ENCODE measurements at places on chromosomes 5 and 9.

DNA sequence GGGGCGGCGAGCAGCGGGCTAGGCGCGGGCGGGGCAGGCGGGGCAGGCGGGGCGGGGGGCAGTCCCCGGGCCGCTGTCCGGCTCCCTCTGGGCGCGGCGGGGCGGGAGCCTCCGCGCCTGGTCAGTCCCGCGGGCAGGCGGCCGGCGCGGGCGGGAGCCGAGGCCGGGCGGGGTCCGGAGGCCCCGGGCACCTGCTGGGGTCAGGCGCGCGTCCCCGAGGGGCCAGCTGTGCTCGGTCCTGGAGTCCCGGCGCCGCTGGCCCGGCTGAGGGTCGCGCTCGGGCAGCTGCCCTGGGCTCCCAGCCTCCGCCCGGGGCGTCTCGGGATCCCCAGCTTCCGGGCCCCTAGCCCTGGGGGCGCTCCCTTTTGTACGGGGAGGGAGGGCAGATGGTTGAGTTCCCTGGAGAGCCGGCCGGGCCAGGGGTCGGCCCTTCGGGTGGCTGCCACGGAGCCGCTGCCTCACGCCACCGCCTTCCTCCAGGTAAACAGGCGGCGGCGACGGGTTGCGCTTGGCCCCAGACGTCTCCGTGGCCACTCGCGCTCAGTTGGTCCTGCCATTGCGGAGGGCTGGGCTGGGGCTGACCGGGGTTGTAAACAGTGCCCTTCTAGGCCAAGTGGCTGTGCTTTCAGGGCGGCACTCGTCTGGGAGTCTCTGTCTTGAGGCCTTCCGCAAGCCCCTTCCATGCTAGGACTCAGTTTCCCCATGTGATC, 473 bp downstream of the ZBTB34 start:
- no peak for DNase-seq

GRCh38 chr9:26523577-26523976, 369.0 kb downstream of the CAAP1 start:
- DNase-seq: no peak

DNA sequence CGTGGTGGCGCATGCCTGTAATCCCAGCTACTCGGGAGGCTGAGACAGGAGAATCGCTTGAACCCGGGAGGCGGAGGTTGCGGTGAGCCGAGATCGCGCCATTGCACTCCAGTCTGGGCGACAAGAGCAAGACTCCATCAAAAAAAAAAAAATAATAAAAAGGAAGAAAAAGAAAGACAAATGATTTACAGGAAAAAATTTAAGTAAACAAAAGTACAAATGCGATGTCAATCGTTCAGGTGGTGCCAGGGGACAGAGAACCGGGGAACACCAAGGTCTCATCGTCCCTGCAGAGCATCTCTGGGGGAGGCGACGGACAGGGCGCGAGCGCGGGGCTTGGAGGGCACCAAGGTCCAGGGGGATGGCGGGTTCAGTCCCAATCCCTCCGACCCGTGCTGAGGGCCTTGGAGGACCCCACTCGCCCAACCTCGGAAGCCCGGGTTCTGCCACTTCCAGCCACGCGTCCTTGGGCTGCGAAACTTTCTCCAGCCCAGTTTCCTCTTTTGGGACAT, 607 bp upstream of the HNRNPAB start:
- no peak for DNase-seq

DNA sequence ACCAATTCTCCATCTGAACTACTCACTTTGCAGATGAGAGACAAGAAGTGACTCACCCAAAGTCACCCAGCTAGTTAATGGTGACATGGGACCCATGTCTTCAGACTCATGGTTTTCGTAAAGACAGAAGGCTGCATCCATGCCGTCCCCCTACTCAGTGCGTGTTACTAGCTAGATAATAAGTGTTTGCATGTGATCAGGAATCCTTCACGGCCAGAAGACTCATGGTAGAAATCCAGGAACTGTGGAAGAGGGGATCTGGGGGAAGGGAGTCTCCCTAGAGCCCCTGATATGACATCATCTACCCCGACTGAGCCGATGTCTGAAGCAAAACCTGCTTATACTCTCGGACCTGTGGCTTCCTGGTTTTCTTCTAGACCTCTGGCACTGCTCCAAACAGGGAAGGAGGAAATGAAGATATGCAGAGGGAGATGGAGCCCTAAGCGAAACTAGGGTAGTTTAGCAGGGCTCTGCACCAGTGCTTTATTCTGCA, 3.3 kb downstream of the RNF183 start:
- no peak for DNase-seq

GRCh38 chr5:2149195-2149539, 266.4 kb upstream of the IRX4 start:
- DNase-seq: no peak

- DNase-seq: no peak
Measured at GRCh38 chr5:163205645-163206044, 231.8 kb upstream of the CCNG1 start.

- no peak for DNase-seq
Measured at GRCh38 chr5:135031813-135032694, 2.0 kb downstream of the PITX1 start.

DNA sequence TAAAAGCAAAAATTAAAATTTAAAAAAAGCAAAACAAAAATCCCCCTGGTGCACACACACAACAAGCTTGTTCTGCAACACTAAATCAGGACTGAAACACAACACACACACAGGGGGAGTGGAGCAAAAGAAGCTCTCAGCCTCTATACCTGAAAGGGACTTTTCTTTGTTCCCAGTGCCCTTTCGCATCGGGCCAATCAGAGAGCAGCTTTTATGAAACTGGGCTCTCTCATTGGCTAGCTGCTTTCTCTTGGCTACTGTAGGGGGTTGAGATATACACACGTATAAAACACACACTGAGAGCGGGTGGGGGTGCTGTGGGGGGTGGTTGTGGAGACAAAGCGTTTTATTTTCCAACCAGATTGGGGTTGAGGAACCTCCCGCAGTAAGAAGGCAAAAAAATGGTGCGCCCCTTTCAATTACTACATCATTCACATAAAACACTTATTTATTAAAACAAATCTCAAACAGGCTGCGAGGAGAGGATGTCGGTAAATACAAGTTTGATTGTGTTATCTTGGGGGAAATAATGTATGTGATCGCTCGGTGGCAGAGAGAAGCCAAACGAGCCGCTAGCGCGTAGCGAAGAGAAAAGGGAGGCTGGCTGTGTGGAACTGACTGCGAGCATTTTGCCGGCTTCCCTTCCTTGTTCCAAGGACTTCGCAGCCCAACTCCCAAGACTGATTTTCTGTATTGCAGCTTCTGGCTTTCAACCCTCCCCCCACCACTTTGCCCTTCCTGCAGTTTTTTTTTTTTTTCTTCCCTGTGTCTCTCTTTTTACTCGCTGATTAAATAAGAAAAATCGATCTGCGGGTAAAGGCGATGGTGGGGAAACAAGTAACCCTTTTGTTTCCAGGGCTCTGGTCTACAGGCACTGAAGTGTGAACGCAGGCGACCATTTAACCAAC, 2.5 kb upstream of the ZNF608 start:
- DNase-seq: no peak

DNA sequence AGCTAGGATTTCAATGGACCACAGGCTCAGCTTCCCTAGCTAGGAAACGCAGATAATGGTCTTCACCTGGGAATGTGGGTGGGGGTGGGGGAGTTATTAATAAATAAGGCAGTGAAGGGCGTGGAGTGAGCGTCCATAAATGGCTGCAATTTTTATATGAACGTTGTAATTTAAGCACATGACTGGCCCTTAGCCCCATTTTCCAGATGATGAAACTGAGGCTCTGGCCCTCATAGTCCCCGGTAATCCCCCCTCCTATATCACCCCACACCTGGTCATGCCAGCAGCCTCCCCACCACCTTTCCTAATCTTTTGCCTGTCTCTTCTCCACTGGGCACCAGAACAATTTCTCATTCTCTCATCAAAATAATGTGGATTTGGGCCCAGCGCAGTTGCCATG, 61.9 kb upstream of the LMX1B start:
- no peak for DNase-seq

DNA sequence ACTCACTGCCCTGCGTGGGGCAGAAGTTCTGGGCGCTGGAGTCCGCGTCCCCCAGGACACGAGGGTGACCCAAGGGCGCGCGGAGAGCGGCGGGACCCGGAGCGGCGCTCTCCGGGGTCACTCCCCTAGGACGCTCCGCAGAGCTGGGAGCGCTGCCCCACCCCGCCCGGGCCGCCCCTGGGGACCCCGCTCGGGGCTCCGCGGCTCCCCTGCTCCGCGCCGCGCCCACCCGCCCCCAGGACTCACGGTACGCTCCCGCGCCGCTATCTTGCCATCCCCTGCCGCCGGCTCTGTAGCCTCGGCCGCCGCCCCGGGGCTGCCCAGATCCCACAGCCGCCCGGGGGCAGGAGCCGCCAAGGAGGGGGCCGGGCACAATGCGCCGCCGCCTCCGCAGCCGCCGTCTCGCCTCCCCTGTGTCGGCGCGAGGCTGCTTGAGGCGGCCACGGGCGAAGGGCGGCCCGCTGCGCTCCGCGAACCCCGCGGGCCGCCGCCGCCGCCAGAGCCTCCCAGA, 303 bp downstream of the LIFR start:
- no peak for DNase-seq

- DNase-seq: no peak
Measured at GRCh38 chr5:157486861-157487260, 26.8 kb downstream of the NIPAL4 start.

DNA sequence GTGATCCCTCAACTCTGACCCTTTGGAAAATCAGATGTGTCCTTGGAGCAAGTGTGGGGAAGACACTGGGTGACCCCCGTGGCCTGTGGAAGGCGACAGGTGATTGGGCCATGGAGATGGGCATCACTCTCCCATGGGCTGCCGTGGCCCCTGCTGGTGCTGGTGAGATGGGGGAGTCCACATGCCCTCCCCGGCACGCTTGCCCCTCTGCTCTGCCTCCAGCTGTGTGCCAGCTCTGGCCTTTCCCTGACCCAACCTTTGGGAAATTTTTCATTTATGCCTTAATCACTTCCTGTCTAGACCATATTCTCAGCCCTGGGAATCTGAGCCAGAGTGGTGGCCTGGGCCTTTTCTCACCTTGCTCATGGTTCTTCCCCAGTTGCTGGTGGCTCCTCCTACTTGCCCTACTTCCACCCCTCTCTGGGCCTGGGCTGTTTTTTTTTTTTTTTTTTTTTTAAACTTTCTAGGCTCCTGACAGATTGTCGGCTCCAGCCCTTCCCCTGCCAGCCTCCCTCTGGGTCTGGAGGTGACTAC, 56.6 kb downstream of the RGS3 start:
- DNase-seq: peak; percentile 6

DNA sequence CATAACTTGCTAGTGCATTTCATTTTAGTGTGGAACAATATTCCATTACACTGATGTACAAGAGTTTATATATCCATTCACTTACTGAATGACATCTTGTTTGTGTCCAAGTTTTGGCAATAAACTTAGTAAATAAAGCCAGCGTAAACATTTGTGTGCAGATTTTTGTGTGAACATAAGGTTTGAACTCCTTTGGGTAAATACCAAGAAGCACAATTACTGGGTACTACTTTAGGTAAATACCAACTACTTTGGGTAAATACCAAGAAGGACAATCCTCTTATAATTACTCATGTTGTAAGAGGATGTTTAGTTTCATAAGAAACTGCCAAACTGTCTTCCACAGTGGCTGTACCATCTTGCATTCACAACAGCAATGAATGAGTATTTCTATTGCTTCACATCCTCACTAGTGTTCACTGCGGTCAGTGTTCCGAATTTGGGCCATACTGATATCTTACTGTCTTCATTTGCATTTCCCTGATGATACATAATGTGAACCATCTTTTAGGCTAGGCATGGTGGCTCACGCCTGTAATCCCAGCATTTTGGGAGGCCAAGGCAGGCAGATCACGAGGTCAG, 2.3 kb upstream of the SYK start:
- no peak for DNase-seq

DNA sequence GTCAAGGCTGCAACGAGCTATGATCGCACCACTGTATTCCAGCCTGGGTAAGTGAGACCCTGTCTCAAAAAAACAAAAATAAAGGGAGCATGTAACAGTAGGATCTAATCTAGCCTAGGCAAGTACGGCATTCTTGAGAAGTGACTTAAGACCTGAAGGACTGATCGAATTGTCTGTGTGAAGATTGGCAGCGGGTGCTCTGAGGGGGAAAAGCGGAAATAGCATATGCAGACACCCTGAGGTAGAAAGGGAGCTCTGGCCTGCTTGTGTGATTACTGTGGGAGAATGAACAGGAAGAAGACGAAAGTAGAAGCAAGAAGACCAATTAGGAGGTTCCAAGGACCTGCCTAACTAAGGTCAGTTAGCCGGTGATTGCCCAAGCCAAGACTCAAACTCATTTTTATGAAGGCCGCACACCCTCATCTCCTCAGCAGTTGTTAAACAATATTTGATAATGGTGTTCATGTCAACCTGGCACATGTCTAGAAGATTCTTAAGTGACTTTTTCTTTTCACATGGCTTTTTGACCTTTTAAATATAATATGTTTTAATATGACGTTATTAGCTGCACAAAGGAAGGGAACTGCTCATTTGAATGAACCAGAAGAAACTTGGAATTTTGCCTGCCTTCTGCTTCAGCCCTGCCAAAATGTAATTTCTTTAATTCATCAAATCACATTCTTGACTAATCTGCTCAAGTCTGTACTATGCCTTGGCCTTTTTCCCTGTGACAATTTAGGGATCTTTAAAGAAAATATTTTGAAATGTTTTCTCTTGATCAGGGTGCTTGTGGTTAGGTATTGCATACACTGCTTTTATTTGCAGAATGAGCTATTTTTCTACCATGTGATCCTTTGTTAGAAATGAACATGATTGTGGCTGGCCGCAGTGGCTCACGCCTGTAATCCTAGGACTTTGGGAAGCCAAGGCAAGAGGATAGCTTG, 289.2 kb upstream of the DMRT1 start:
- DNase-seq: no peak

- DNase-seq: no peak
Measured at GRCh38 chr9:419571-420171, 205.0 kb downstream of the DOCK8 start.

Measured in activated naive CD4-positive, alpha-beta T cell (primary cell).